Activated CD4-positive, CD25-positive, alpha-beta regulatory T cell treated with anti-CD3 and anti-CD28 coated beads, Interleukin-2, amount 50 U/mL, for 16 hours (primary cell): ENCODE measurements at places on chromosomes 6 and 20.

- no peak for DNase-seq
Measured at GRCh38 chr20:15886250-15886649, 687.0 kb downstream of the KIF16B start.

DNA sequence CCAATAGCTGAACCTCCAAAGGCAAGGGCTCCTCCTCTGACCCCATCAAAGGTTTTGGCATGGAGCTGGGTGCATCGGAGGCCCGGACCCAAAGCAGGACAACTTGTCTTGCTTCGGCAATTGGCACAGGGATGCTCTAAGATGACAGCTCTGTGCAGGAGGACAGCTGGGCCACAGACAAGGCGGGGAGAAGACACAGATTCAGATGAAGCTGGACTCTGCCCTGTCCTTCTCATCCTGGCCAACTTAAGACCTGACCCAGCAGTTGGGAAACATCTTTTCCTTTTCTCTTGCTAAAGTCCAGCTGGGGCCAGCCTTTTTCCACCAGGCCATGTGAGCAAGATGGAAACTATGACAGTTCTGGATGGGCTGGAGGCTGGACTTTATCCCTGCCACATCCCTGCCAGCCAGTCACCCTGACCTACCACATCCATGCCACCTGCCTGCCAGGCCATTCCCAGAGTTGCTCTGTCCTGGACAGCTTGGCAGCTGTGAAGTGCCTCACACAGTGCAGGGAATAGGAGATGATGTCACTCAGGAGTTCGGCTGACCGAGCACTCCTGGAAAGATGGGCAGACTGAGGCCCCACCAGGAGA, 12.7 kb upstream of the PSMF1 start:
- no peak for DNase-seq

DNA sequence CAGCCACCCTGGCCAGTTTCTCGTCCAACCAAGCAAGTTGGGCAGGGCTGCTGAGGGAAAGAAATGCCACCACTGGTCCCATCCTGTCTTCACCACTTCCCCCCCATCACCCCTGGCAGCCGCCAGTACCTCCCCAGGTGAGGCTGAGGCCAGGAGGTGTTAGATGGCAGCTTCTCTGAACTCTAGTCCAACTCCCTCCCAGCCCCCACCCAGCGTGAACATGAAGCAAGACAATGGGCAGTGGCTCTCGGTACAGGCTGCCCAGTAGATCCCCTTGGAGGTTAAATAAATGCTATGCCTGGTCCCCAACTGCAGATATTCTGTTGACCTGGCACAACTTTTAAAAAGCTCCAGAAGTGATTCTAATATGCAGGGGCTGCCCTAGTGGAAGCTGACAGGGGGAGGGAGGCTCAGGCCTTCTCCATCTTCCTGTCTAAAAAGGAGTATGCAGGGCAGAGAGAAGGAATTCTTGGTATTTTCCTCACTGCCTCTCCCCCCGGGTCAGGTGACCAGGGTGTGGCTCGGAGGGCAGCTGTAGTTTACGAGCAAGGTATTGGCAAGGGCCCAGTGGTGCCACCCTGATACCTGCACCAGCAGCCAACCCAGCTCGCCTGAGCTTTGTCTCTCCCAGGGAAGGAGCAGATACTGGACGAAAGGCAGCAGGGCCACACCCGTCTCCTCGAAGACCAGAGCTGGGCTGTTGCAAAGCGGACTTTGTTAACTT, 25.7 kb downstream of the KCNK5 start:
- DNase-seq = no peak

DNA sequence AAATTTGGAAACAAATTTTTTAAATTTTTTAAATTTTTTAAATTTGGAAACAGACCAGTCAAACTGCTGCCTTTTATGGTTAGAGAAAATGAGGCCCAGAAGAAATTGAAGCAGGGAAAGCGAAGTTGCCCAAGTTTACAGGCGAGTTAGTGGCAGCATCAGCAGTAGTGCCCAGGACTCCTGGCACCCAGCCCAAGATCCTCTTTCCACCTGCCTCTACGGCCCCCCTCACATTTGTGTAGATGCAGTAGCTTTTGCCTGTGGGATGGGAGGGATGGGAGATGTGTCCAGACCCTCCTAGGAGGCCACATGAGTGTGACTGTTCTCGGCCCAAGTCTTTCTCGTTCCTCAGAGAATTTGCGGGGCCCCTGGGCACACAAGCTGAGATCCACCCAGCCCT, 49.8 kb downstream of the HNF4A start:
- DNase-seq = no peak

GRCh38 chr6:113018351-113019151, 671.4 kb downstream of the RFPL4B start:
- DNase-seq = no peak

DNA sequence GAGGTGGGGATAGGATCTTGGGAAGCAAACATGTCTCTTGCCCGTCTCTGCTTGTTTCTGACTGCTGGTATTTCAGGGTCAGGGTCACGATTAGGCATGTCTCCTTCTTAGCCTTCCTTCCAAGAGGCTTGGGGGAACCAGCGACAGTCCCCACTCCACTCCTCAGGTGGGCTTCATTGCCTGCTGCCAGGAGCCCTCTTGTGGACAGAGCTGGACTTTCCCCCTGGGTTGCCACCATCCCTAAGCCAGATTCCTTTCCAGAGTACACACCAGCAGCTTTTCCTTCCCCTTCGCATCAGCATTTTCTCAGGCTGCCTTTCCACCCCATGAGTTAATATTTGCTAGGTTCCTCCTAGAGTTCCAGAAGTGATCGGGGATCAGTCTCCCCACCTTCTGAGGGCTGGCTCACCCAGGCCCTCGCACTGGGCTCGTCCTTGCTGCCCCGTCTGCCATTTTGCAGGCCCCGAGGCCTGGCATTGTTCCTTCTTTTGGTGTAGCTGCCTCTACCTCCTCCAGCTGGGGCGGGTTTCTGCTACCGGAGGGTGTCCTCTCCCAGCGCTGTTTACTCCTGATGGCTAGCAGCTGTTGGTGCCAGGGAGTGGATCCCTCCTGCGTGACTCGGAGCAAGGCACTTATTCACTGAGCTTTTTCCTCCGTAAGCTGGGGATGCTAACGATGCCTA, 8.8 kb upstream of the C20orf144 start:
- DNase-seq = no peak

DNA sequence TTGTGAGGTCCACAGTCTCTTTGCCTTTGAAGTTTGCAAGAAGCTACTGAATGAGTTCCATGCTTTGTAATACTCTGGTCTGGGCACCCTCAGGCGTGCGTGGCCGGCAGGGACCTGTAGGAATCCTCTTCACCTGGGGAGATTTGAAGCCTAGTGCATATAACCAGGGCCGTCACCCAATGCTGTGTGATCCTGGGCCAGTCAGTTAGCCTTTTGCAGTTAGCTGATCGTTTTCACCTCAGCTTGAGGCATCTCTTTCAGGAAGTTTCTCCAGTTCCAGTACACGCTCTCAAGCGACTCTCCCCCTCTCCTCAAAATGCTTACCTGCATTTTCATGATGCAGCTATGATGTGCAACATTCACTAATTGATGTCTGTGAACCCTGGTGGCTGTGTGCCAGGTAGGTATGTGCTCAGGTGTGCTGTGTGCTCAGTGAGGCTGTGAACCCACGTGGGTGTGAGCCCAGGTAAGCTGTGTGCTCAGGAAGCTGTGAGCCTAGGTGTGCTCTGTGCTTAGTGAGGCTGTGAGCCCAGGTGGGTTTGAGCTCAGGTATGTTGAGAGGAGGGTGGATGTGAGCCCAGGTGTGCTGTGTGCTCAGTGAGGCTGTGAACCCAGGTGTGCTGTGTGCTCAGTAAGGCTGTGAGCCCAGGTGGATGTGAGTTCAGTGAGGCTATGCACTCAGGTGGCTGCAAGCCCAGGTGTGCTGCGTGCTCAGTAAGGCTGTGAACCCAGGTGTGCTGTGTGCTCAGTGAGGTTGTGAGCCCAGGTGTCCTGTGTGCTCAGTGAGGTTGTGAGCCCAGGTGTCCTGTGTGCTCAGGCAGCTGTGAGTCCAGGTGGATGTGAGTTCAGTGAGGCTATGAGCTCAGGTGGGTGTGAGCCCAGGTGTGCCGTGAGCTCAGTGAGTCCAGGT, 120.4 kb downstream of the PHACTR3 start:
- DNase-seq = no peak

DNA sequence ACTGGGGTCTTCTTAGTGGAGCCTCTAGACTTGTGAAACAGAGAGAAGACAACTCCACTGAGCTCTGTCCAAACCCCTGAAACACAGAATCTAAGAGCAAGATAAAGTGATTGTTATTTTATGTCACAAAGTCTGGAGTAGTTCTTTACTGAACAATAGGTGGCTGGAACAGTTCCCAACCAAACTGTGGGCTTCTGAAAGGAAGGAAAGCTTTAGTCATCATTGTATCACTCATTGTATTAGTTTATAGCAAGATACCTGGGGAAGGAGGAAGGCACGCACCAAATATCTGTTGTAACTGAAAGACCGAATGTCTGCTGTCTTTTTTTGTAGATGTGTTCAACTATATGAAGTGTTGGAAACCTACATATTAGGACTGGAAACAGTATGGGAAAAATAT, 284.9 kb upstream of the TBX18 start:
- no peak for DNase-seq

DNA sequence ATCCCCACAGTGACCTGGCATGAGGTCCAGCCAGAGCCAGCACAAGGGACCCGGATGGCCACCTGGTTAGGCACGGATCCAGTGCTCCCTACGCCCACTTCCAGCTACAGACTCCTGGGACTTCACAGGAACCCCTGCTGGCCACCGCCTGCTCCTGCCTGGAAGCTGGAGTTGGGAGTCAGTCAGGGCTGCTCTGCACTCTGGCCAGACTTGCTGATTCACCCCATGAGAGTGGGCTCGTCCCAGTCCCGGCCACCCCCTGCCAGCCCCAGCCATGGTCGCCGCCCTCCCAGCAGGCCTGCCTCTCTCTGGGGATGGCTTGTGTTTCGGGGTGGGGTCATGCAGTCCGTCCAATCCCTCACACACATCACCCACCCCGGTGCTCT, 125.8 kb downstream of the DLL1 start:
- DNase-seq = no peak

DNA sequence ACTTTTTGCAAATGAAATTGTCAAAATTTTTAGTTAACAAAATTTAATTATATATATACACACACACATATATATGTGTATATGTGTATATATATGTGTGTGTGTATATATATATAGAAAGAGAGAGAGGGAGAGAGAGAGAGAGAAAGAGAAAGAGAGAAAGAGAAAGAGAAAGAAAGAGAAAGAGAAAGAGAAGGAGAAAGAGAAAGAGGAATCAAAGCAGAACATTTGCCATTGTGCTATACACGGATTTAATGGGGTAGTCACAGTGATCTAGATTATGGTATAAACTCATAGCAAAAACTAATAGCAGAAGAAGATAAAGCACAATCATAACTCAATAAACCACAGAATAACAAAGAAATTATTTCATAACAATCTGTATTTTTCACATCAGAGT, 126.7 kb downstream of the DST start:
- DNase-seq = no peak

- no peak for DNase-seq
Measured at GRCh38 chr6:105987516-105987915, 98.6 kb upstream of the PRDM1 start.

DNA sequence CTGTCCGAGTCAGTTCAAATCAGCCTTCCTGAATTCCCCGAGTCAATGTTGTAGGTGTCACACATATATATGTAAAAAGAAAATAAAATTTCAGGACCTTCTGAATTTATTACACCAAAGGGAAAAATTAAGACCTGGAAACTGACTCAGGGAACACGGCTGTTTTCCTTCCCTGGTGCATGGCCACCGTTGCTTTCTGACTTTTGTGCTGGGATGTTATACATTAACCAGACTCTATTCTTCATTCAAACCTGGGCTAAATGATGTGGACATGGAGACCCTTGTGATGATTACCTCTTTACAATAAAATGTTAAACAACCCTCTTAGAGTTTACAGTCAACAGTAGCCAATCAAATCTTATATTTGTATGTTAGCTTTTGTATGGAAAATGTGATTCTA, 51.4 kb upstream of the PLEKHG1 start:
- DNase-seq = no peak

DNA sequence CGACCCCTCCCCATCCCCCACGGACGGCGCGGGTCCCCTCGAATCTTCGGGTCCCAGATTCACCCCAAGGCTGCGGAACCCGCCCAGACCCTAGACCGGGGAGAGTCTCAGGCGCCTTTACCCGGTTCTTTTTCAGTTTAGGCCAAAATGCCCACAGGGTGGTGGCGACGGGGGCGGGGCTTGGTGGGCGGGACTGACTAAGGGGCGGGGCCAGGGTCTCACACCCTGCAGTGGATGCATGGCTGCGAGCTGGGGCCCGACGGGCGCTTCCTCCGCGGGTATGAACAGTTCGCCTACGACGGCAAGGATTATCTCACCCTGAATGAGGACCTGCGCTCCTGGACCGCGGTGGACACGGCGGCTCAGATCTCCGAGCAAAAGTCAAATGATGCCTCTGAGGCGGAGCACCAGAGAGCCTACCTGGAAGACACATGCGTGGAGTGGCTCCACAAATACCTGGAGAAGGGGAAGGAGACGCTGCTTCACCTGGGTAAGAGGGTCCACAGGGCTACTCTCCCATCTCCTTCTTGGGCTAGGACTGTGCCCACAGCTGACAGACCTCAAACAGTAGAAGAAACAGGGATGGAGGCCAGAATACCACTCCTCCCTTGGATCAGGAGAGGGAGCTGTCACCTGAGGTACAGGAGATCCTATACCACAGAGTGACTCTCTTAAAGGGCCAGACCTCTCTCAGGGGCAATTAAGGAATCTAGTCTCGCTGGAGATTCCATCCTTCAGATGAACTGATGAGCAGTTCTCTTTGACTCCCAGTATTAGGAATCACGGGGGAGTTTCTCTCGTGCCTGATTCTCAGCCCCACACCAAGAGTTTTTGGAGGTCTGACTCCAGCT, 942 bp downstream of the HLA-E start:
- peak; percentile 63 for DNase-seq

DNA sequence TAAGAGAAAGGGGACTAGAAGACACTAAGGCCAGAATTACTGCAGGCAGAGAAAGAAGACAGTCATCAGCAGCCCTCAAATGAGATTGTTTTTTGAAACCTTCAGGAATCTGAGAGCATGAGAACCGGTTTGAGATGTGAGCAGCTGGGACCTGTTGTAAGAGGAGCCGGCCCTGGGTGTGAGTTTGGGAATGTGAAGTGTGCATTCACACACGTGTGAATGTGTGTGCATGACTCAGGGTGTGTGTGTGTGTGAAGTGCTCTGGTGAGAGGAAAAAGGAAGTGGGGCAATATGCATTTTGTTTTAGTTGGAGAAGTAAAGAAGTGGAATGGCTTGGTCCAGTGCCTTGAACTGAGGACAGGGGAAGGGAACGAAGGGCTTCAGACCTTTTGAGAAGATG, 4.3 kb downstream of the SCUBE3 start:
- DNase-seq = no peak

- DNase-seq = no peak
Measured at GRCh38 chr6:686497-686896, 6.4 kb downstream of the EXOC2 start.

DNA sequence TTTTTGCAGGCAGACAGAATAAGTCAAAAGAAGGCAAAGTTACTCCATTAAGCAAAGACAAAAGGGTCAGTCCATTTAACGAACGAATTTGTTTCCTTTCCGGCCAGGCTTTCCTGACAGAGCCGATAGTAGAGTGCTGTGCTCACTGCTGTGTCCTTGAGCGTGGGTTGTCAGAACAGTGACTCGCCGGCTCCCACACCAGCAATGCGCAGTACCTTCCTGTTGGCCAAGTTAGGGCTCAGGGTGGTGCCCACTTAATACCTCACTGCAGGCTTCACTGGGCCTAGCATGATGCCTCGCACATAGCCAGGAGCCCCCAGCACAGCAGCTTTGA, 294.7 kb downstream of the FOXC1 start:
- no peak for DNase-seq

- no peak for DNase-seq
Measured at GRCh38 chr20:45878076-45878761, 2.8 kb upstream of the ZSWIM1 start.

- DNase-seq = no peak
Measured at GRCh38 chr6:43444582-43444981, 10.8 kb downstream of the DLK2 start.
